Stimulated activated CD4-positive, alpha-beta T cell treated with anti-CD3 and anti-CD28 coated beads, Interleukin-2, amount 100 ng/mL, for 4 hours (primary cell): ENCODE measurements at places on chromosomes 12 and 14.

- DNase-seq: no peak
Observed at GRCh38 chr14:93381644-93382043, 34.7 kb downstream of the COX8C start.

GRCh38 chr12:53010955-53011354 is 4.7 kb downstream of the EIF4B start:
- no peak for DNase-seq

DNA sequence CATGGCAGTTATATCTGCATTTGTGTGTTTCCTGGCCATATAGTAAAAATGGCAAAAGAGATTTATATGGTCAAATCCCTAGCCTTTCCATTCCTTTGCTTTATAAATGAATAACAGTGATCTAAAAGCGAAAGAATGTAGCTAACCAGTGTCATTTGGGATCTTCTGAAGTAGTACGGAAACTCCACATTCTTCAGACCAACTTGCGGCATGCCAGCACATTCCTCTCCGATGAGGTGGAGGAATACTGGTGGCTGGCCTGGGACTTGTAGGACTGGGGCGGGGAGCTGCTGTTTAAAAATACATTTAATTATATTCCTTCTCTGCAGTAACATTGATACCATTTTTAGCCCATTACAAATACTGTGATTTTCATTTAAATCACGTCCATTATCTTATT is 85.3 kb downstream of the SAMD4A start:
- no peak for DNase-seq

DNA sequence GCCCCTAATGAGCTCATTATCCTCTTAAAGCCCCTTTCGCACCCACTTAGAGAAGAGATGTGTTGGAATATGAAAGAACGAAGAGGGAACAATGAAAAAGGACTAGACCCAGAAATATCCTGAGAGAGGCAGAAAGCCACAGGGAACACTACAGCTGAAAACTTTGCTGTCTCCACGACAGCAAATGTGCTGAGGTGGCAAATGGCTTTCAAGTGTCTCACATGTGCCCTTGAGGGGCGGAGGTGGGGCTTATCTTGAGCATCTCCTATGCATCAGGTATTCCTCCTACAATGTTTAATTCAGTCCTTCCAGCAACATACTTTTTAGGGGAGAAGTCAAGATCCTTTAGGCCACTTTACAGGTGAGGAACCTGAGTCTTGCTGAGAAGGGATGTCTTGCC is 62.9 kb downstream of the WSCD2 start:
- no peak for DNase-seq

GRCh38 chr12:93602897-93603668 is 30.6 kb downstream of the SOCS2 start:
- no peak for DNase-seq

DNA sequence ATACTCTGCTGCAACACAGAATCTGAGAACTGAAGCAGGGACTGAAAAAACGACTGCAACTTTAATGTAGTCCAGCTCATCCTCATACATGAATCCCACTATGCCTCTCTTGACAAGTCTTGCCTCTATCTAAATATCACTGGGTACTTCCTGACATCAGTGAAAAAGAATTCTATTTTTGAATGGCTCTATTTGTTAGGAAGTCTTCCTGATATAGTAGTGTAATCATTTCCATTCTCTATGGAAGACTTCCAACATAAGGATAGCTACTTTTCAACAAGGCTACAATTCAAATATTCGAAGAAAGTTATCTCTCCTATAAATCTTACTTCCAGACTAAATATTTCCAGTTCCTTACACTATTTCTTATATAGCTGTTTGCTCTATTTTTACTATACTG is 167.5 kb downstream of the MDGA2 start:
- DNase-seq: no peak

DNA sequence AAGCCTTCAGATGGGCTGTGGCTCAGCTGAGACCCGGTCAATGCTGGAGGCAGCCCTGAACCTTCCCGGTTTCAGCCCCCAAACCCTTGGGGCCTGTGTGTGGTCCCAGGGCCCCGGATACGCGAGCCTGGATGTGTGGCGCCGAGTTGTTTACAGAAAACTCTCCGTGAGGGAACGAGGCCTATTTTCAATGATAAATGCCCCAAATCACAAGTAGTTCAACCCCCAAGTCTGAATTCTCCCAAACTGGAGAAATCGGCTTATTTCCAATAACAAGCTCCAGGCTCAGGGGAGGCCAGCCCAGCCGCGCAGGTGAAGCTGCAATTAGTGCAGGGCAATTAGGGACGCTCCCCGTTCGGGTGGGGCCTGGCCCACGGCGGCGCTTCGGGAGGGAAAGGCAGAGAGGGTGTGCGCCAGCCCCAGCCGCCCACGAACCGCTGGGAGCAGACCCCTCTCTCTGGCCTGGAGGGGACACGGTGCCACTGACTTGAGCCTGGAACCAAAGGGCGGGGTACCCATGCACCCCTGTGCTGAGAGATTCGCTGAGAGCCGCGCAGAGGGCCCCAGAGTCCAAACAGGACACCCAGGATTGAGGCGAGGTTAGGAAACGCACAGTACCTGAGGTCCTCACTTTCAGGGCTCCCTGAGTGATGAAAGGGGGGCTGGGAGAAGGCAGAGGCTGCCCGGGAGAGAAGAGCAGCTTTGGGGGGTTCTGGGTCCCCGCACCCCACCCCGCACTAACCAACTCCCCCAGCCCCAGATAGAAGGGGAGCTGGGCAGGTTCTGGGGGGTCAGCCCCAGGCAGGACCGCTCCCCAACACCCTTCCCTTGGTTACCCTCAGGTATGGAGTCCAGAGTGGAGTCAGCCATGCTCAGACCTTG is 14.2 kb upstream of the ANKRD9 start:
- DNase-seq: no peak

DNA sequence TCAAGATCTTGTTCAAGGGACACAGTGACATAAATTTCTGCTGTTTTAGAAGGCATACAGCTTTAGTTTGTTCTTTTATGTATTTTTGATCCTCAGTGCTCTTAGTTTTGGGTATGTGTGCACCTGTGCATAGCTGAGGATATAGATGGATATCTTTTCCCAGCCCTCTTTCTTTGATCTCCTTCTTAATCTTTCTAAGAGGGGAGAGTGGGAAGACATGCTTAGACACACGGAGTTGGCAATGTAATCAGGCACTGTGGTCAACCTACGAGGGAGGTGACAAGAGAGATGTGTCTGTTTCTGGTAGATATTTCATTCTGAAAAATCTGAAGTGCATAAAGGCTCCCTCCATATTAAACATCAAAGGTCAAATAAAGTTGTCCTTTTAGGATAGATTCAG is 340.6 kb downstream of the TMEM132D start:
- no peak for DNase-seq

DNA sequence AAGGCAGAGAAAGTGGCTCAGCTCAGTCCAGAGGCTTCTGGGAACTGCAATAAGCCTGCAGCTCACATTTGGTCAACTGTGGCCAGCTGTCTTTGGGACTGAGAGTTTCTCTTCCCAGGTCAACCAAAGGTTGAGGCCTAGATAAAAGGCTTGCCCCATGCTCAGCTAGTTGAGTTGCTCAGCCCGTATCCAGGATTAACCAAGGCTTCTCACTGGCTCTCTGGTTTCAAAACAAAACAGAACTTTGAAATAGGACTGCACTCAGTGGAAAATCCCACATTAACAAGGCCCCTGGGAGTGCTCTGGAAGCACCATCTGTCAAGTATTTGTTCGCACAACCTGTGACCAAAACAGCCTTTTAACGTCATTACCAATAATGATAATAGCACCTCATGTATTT is 40.3 kb upstream of the NUAK1 start:
- no peak for DNase-seq

DNA sequence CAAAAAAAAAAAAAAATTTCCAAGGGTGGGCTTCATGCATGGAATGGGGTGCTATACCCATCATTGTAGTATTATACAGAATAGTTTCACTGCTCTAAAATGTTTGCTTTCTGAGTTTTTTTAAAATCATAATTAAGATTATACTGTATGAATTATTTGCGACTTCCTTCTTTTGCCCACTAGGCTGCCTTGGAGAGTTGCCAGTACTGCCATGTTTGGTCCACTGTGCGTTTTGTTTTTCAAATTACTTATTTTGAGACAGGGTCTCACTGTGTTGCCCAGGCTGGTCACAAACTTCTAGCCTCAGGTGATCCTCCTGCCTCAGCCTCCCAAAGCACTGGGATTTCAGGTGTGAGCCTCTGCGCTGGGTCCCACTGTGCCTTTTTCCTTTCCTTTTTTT is 19.9 kb downstream of the PLBD2 start:
- DNase-seq: no peak

DNA sequence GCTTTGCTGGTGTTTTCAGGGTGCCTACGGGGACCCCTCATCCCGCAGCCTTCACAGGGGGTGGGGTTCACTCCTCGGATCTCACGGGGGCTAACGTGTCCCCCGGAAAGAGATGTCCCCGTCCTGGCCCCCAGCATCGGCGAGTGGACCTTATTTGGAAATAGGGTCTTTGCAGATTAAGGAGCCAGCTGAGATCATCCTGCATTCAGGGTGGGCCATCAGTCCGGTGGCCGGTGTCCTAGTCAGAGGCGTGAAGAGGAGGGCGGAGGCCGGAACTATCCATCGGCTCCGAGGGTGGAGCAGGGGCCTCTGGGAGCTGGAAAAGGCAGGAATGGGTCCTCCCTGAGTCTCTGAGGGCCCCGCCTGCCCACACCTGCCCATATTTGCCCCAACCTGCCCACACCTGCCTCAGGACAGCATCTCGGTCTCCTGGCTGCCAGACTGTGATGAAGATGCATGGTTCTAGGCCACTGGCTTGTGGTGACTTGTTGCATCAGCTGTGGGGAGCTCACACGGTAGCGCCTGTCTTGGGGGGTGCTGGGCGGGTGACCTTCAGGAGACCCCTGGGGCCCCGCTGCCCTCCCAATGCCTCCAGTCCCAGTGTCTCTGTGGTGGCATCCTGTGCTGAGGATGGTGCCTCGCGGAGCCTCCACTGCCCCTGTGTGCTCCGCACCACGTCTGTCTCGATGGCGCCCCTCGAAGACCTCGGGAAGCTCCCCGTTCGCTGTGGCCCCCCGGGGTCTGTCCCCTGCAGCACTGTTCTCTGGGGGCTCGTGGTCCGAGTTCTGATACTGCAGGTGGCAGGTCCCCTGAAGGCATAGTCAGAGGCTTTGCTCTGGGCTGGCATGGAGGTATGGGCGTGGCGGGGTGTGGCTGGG is 14.7 kb downstream of the NOC4L start:
- DNase-seq: no peak

DNA sequence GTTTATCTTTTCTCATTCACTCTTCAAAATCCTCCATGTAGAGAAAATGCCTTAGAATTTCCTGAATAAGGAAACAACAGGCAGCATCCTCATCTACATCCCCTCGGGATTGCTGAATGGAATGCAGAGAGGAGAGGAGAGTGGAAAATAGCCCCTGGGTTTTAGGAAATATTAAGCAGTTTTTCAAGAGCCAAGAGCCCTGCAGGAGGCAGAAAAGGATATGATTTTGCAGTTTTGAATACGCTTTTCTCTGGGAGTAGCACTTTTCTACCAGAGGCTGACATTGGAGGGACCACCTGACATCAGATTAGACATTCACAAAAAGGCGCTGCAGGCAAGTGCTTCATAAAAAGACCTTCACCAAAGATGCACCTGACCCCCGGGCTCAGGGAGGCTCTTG is 362.2 kb upstream of the SFSWAP start:
- no peak for DNase-seq

DNA sequence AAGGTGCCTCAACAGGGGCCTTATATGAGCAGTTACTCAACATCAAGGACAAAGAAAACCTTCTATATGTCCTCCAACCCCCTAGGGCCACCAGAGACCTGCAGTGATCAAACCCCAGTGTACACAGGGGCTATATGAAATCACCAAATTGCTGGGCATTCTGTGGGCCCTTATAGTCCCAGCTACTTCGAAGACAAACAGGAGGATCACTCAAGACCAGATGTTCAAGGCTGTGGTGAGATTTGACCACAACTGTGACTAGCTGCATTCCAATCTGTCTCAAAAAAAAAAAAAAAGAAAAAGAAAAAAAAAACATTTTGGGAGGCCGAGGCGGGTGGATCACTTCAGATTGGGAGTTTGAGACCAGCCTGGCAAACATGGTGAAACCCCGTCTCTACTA is 51.0 kb upstream of the PRB2 start:
- DNase-seq: no peak

DNA sequence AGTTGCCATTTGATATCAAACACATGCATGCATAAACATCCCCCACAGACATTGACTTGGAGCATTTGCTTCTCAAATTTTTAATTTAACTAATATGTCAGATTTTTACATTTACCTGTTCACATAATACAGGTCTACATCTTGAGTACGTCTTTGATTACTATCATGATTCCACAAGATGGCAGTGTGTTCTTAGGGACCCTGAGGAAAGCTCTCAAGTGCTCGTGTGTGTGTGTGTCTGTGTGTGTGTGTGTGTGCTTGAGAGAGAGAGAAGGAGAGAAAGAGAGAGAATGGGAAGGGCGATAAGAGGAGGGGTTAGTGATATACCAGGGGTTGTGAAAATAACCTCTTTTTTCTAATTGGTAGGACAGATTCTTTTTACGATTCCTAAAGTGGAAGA is 167.1 kb upstream of the OR4E1 start:
- DNase-seq: no peak

DNA sequence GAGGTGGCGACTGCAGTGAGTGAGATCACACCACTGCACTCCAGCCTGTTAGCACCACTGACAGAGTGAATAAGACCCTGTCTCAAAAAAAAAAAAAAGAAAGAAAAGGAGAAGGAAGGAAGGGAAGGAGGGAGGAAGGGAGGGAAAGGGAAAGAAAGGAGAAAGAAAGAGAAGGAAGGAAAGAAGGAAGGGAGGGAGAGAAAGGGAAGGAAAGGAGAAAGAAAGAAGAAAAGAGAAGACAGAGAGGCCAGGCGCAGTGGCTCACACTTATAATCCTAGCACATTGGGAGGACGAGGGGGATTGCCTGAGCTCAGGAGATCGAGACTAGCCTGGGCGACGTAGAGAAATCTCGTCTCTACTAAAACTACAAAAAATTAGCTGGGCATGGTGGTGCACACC is 13.2 kb downstream of the DCAF5 start:
- no peak for DNase-seq

- DNase-seq: no peak
Observed at GRCh38 chr14:74932401-74932901, 9.4 kb upstream of the RPS6KL1 start.

DNA sequence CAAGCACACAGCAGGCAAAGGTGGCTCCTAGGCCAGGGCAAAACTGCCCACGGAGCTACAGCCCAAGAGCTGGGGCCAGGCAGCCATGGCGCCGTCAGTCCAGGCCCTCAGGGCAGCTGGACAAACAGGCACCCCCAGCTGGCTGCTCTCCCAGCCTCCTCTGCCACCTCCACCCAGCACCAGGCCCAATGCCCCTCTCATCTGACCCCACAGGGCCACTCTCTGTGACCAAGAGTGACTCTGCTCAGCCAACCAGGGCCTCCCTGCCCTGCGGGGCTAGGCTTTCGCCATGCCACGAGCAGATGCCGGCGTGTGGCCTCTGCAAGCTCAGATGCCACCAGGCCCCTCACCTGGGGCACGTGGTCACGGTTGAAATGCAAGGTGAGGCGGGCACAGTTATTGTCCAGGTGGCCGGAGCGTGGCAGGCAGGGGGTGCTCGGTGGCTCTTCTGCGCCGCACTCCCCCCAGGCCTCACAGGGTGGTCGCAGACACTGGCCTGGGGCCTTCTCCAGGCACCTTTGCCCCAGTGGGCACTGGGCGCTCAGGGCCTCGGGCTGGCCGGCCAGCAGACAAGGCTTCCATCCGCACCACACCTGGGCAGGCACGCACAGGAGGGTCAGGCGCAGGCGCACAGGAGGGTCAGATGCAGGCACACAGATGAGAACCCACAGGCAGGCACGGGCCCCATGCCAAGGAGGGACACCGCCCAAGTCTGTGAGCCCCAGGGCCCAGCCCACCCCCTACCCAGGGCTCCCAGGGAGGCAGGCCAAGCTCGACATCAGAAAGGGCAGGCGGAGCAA is 23.0 kb downstream of the JAG2 start:
- no peak for DNase-seq
